ENCODE measurements at places on chromosomes 5 and 9.

GRCh38 chr9:81599837-81600236, 89.5 kb downstream of the TLE1 start:
- no peak for DNase-seq

- DNase-seq, result no peak
Observed at GRCh38 chr9:104780796-104781395, 17.0 kb downstream of the NIPSNAP3B start.

DNA sequence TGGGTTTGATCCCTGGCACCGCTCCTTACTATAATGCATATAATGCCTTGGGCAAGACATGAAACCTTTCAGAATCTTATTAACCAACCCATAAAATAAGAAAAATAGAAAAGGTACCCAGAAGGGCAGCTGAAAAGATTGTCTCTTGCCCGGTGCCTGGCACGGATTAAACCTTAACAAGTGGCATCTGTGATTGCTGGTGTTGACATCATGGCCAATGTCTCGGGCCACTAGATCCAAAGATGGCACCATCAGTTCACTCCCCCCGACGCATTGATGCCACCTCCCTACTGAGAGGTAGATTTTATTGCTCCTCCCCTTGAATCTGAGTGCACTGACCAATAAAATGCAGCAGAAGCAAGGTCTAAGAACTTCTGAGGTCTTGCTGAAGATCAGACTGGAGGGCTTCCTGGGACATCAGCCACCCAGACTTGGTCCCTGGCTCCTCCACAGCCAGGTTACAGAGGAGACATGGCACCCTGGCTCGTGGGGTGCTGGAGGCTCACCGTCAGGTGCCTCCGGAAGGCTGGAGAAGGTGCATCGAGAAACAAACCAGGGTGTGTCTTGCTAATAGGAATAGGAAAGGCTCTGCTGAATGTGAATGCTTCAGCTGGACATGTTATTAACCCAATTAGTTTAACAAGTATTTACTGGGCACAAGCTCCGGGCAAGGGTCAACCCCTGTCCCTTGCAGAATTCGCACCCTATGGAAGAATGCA, 80.0 kb upstream of the COL5A1 start:
- DNase-seq, result no peak

GRCh38 chr5:34510002-34510401, 146.1 kb upstream of the RAI14 start:
- no peak for DNase-seq

- no peak for DNase-seq
Observed at GRCh38 chr5:92581249-92581648, 999.8 kb downstream of the NR2F1-AS1 start.

DNA sequence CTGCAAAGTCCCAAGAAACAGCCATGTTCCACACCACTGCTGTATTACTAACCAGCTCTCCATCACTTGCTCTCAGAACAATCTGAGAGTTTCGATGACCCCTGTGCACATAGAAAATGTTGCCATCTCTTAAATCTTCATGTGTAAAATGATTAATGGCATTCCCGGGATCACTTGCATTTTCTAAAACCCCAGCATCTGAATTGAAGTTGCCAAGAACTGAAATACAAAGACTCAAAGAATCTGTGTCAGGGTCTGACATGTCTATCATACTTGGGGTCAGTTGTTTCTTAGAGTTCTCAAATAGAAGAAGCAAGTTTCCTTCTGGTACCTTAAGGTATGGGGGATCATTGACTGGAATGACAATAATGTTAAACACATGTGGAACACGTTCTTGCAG, 115.1 kb downstream of the ESM1 start:
- DNase-seq, result no peak

DNA sequence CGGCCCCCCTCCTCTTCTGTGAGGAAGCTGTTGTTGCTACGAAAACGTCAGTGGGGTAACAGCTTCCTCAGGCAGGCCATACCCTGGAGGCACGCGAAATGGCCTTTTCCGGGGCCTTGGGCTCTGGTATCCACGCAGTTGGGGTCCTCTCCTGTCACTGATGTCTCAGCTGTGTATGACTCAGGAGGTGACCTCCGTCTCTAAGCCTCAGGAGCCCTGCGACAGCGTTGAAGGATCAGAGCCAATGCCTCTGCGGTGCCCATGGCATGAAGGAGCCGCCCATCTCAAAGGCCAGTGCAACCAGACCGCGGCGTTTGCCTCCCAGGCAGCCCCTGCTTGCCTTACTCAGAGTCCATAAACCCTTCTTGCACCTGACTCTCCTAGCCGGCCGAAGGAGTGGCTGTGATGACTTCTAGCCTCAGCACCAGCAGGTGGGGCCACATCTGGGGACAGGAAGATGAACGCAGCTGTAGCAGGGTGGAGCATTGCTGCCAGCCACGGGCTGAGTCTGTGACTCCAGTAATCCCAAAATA, 1.0 kb upstream of the MXD3 start:
- DNase-seq, result no peak

DNA sequence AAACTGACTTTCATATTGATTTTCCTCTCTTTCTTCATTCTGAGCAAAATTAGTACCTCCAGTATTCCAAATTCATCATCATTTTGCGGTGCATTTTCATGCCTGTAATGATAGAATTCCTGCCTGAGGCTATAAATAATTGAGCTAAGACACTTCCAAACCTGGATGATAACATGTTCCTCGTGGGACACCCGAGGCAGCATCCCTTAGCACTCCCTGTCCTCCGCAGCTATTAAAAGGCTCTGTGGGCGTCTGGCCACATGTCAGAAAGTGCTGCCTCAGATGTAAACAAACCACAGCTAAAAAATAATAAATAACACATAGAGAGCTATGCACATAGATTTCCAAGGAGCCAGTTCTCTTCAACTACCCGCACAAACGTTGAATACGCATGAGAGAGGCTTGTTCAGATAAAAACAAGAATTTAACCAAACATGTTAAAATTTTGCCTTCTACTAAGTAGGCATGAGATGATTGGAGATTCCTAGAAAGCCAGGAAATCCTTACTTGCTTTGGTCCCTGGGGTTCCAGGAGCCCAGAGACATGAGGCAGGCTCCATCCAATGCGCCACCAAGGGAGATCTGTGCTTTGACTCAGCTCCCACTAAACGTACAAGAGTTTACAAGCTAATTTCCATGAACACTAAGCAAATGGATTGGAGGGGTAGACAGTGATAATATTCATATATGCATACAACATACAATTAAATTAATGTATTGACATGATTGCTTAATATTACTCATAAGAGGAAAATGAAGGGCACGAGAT, 82.7 kb downstream of the SHC3 start:
- DNase-seq, result no peak

DNA sequence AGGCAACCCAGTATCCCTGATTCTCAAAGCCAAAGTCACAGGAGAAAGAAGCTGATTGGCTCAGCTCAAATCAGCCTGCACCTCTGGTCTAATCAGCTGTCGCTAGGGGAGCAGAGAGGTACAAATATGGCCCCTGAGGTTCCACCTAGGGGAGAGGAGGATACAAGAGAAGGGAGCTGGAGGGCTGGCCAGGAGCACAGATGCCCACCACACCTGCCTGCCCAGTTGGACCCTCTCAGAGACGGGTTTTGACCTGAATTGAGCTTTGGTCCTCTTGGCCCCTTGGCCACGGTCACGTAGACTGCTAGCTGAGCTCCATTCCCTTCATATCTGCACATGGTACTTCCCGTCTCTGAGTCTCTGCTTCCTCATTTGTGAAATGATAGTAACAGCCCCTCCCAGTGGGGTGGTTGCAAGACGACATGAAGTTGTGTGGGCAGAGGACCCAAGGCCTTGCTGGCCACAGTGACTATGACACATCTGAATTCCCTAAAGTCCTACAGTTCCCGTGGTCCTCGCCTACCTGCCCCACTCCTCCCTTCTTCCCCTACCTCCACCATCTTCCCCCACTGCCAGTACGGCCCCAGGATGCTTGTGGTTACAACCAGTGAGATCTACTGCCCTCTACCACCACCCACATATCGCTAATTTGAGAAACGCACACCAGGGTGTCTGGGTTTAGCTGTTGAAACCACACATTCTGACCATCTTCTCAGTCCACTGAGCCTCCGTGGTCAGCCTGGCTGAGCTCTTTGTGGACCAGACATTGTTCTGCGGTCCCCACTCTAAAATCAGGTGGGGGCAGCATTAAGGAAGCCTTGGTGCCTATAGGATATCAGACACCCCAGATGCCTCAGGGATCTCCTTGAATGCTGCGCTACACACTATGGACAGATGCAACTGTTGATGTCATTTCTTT, 60.3 kb upstream of the NEK6 start:
- no peak for DNase-seq
